ENCODE measurements at places on chromosomes 7 and 10.

GRCh38 chr7:27080844-27081436 is 14.9 kb downstream of the HOXA1 start:
- no peak for DNase-seq

DNA sequence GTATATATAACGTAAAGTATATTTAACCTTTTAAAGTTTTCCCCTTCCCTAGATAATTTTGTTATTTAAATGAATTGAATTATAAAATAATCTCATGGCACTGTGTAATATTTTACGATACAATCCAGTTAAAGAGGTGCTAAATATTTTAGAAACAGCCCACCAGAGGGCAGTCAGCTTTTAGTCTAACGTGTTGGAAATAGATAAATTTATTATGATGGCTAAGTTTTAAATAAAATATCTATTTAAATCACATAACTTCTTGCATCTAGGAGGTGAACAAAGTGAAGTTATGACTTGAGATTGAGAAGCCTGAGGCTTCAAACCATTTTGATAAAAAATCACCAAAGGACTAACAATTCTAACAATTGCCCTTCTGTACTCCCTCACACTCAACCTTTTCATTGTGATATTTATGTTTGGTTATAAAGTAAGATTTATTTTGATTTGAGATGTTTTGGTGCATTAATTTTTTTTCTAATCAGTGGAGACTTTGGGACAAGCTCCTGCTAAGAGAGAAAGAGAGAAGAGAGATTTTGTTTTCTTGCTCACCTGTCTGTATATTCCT is 171.5 kb upstream of the SP4 start:
- no peak for DNase-seq

DNA sequence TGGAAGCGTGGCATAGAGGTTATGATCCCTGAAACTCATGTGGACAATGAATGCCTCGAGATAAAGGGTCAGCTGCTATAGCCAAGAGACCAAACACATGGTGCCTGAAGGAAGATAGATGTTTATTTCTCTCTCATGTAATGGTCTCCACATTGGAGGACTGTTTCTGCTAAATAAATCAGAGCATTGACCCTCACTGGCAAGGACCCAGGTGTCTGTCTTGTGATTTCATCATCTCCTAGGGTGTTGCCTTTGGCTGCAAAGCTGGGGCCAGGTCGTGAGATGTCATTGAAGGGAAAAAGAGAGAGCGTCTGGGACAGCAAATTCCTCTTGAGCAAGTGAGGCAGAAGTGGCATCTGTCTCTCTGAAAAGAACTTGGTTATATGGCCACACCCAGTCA is 64.6 kb downstream of the JCAD start:
- DNase-seq = no peak

DNA sequence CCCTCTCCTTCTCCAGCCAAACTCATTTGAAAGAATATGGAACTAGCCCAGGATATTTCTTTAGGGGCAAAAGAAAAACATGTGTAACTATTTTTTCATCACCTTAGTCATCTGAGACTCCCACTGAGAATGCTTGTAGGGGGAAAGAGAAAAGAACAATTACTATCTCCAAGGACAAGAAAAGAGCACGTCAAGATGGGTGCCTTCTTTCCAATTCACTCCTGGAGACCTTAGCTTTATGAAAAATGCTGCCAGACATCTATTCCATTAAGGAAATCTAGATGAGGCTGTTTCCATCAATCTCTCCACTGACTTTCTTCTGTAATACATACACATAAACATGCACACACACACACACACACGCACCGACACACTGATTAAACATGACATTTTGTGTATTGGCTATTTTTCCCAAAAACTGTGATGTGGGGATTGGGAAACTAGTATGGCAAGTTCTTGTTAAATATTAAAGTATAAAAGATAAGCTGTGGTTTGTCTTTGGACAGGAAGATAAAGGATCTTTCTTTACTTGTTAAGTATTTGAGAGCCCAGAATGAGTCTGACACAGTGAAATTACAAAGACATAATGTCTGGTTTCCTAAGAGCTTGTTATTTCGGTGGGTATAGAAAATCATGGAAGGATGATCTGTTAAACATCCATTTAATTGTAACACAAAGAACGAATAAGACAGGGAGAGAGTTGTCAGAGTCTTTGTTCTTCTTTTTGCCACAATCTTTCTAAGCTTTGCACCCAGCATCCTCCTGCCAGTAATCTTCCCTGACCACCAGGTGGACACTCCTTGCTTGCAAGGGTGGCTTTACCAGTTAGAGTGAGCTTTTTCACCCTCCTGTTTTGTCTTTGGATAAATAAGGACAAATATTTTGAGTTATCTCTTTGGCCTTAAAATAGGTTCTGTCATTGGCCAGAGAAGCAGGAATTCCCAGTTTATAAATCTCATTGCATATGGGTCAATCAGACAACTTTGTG is 177.3 kb upstream of the TMEM72 start:
- DNase-seq = no peak

- DNase-seq = no peak
These were observed 85.2 kb downstream of the CHCHD3 start for GRCh38 chr7:132996581-132997242.

All from stimulated activated CD8-positive, alpha-beta memory T cell treated with anti-CD3 and anti-CD28 coated beads, Interleukin-4, amount 100 ng/mL, for 1 hour (primary cell).